Esophagus mucosa (tissue), 1 donor: ENCODE measurements at places on chromosomes 3 and 15.

DNA sequence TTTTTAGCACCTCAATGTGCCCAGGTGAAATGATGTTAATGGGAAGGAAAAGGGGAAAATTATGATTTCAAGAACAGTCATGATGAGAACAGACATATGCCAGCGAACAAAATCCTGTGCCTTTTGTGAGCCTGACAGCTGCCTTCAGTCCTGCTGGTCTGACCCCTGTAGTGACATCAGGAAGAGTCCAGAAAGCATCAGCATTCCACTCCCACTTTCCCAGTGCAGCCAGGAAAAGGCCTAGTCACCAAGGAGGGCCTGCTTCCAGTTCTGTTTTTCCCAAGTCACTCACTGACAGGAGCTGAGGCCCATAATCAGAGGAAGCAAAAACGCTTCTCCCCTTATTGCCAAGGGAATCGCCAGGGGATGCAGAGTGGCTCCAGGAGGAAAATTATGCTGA, 218.4 kb downstream of the ABHD5 start:
- no peak for ATAC-seq

- no peak for ATAC-seq
Observed at GRCh38 chr15:78265137-78265460, 737 bp downstream of the DNAJA4 start.

DNA sequence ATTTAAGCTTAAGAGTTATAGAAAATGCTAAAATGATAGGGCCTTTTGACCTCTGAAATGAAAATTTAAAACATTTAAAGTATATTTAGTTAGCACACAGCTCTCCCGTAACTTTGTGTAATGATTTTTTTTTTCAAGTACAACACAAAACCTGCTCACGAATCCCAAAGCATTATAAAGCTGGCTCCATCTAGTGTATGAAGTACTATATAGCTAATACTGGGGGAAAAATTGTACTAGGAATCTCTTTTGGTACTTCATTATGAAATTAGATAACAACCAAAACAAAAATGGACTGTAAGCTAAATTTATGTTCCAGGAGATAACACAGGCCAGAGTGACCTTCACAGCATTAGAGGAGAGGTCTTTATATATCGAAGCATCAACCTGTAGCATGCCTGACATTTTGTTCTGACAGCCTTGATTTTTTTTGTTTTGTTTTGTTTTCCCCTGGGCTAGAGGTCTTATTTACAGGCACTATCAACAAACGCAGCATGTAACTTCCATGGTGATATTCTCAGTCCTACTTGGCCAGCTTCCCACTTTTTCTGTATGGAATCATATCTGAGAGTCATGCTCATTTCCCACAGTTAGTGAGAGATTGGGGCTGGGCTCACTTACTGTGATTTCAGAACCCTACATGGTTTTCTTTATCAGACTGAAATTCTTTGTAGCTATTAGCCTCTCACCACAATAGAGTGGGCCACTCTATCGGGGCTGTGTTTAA, 116.3 kb downstream of the MITF start:
- ATAC-seq: no peak

DNA sequence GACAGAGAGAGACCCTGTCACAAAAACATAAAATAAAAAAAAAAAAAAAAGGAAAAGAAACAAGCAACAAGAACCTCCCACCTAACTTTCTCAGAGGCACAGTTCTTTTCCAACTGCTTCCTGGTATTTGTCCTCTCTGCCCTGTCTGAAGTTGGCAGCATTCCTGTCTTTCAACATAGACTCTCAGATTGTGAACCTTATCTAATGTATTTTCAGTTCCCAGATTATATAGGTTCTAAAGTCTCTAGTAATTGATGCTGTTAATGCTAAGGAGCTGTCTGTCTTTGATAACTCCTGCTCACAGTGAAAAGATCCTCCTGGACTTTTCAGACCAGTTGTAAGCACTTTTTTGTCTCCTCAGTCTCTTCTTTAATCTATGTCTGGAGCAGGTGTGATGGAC, 199.5 kb upstream of the P2RY1 start:
- no peak for ATAC-seq

- ATAC-seq: no peak
Observed at GRCh38 chr15:32898414-32898813, 180.6 kb downstream of the GREM1 start.

DNA sequence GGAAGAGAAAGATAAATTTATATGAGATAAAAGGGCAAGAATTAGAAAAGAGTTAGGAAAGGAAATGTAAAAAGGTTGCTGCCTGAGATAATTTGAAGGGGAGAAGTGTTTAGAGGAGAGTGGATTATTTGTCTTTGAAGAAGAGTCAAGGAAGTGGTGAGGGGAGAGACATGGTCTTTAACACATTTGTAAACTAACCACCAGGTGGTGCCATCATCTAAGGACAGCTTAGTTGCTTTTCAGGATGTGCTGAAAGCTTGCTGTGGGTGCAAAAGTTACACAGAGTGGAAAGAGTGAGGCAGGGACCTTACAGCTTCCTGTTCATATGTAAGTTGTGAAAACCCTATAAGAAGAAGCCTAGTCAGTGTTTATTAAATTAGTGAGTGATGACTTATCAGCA, 114.1 kb upstream of the DNAJC19 start:
- no peak for ATAC-seq

DNA sequence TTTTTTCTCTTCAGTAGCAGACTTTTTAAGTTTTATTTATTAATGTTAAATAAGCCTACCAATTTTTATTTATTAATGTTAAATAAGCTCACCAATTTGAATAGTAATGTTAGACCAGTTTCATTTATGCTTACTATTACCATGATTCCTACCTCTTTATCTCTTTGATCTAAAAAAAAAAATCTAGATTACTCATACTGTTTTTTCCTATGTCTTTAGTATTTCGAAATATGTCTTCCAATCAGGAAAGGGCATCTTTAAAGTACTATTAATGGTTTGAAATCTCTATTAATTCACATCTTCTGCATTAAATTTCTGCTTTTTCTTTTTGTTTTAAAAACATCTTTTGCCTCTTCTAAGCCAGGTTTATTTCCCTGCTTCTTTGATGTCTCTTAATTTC, 27.5 kb upstream of the MAPKBP1 start:
- ATAC-seq: no peak

DNA sequence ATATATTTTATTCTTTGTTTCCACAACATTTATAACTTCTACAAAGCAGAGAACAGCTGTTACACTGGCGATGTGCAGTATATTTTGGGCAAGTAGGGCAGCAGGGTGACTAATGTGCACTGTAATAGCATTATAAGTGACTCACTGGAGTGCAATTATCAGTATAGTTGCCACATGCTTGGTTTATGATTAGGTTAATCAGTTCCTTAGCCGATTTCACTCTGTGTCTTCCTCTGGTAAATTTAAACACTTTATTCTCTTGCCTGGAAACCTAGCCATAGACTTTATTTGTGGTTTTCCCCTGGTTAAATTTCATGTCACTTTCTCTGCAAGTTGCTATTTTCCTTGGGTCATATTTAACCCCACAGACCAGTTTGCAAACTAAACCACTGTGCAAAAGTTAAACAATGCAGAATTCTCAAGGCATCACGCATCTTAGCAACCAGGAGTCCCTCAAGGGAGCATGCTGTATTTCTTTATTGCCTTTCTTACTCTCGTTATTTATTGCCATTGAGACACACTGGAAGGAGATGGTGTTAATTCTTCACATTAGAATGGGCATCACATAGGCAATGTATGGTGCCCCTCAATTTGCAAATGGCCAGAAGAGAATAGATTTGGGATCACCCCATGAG, 690.2 kb upstream of the DPPA4 start:
- no peak for ATAC-seq
